ENCODE measurements at places on chromosomes 6 and 20. TPM values are rescaled to one million over a fixed set of nuclear protein-coding genes. Genes with fewer than 3 reads are reported as not detected.

DNA sequence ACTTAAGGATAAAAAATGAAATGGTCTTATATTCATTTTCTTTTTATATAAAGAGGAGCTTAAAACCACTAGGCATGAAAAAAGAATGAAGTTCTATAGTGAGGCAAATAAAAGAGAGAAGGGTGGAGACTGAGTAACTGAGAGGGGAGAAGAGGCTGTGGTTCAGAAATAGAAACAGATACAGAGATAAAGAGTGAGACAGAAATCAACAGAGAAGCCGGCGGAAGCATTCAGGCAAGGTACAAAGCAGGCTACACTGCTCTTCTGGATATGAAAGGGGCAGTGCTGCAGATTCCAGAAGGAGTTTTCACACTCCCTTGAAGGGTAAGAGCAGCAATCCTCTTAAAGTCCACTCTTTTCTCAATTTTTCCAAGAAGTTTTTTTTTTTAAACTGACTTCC is 29.9 kb downstream of the NFATC2 start:
- H3K4me1 ChIP-seq: peaks cover 3% of the 10 kb centered on the region
- no peaks in the 10 kb centered on the region for H3K36me3 ChIP-seq
- no peak for DNase-seq
- H3K4me3 ChIP-seq: no peak overlapping the region

- peaks cover 3% of the 10 kb centered on the region for H3K27me3 ChIP-seq
- no peak overlapping the region for H3K27ac ChIP-seq
- no peak overlapping the region for H3K4me3 ChIP-seq
- H3K36me3 ChIP-seq: no peaks in the 10 kb centered on the region
- DNase-seq: no peak
Observed at GRCh38 chr20:63409834-63410435, 48.8 kb upstream of the CHRNA4 start.

DNA sequence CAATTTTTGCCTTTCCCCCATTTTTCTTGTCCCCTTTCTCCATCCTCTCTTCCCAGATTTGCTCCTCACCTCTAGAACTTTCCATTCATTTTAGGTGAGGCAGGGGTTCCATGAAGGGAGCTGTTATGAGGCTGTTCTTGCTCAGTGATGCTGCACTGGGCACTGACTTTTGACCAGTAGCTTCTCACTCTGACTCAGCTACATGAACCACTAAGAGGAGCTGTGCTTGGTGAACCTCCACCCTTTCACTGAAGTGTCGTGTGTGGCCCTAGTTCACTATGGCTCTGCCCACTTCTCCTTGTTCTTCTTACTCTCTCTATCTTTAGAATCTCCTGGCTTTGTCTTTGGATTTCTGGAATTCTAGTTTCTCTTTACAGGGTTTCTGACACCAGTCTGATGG is 307.1 kb upstream of the RNF24 start:
- H3K27me3 ChIP-seq: peaks cover 12% of the 10 kb centered on the region
- DNase-seq: no peak
- H3K4me3 ChIP-seq: no peak overlapping the region
- no peaks in the 10 kb centered on the region for H3K36me3 ChIP-seq
- peaks cover 7% of the 10 kb centered on the region for H3K4me1 ChIP-seq
- H3K27ac ChIP-seq: no peak overlapping the region

DNA sequence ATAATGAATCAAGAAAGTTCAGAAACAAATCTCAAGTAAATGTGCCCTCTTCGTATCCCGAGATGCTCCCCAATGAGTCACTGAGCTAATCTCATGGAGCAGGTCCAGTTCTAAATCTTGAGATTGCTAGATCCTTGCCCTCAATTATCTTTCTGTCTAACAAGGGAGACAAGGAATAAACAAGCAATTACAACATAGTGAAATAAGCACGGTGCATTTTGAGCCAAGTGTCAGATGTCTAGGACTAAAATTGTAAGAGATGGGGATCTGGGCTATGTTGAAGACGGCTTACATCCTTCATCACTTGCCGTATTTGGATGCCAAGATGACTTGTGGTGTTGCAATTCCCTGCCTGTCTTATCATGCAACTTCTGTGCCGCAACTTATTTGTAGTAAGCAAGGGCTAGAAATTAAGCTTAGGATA is 56.5 kb upstream of the ADGRF1 start:
- H3K36me3 ChIP-seq: no peaks in the 10 kb centered on the region
- peak overlapping the region; percentile 11 for H3K27ac ChIP-seq
- H3K4me1 ChIP-seq: peaks cover 45% of the 10 kb centered on the region
- no peaks in the 10 kb centered on the region for H3K27me3 ChIP-seq

GRCh38 chr6:169991913-169992312 is 240.5 kb downstream of the ERMARD start:
- no peak for DNase-seq
- no peaks in the 10 kb centered on the region for H3K36me3 ChIP-seq
- no peaks in the 10 kb centered on the region for H3K27me3 ChIP-seq
- no peaks in the 10 kb centered on the region for H3K4me1 ChIP-seq
- no peak overlapping the region for H3K27ac ChIP-seq
- no peak overlapping the region for H3K4me3 ChIP-seq

GRCh38 chr6:79628466-79629288 is 2.5 kb upstream of the SH3BGRL2 start:
- peaks cover 4% of the 10 kb centered on the region for H3K4me1 ChIP-seq
- no peaks in the 10 kb centered on the region for H3K36me3 ChIP-seq
- no peak overlapping the region for H3K4me3 ChIP-seq
- no peak overlapping the region for H3K27ac ChIP-seq
- DNase-seq: no peak
- no peaks in the 10 kb centered on the region for H3K27me3 ChIP-seq

- DNase-seq: no peak
- peak overlapping the region; percentile 25 for H3K4me3 ChIP-seq
- H3K4me1 ChIP-seq: peaks cover 36% of the 10 kb centered on the region
- no peaks in the 10 kb centered on the region for H3K27me3 ChIP-seq
- peak overlapping the region; percentile 88 for H3K27ac ChIP-seq
- H3K36me3 ChIP-seq: no peaks in the 10 kb centered on the region
Observed at GRCh38 chr20:5864873-5865587, 85.3 kb downstream of the TRMT6 start.

DNA sequence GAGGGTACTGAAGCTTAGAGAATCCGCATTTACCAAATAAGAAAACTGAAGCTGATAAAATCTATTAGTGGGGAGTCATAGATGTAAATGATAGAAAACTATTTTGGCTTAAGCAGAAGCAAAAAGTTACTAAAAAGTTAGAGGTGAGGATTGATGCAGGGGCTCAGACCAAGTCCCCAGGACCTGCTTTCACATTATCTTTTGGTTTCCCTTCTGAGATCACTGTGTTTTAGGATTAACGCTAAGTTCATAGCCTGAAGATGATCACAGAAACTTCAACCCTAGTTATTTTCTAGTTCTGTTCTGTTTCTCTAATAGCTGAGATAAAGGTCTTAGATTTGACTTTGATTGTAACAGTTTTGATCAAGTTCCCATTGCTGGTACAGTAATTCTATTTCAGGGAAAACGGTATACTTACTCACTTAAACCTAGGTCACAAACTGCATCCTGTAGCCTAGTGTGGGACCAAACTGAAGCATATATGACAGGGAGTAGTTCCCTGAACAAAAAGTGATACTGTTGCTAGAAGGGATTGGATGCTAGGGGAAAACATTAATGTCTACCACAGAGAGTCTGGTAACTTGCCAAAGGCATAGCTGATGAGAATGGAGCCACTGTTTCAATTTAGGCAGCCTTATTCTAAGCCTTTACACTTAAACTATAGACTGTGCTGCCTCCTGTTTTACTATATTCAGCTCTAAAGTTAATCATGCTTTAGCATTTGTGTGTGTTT is 13.1 kb downstream of the CYB5R4 start:
- DNase-seq: no peak
- H3K4me1 ChIP-seq: peaks cover 11% of the 10 kb centered on the region
- H3K36me3 ChIP-seq: no peaks in the 10 kb centered on the region
- no peak overlapping the region for H3K4me3 ChIP-seq

DNA sequence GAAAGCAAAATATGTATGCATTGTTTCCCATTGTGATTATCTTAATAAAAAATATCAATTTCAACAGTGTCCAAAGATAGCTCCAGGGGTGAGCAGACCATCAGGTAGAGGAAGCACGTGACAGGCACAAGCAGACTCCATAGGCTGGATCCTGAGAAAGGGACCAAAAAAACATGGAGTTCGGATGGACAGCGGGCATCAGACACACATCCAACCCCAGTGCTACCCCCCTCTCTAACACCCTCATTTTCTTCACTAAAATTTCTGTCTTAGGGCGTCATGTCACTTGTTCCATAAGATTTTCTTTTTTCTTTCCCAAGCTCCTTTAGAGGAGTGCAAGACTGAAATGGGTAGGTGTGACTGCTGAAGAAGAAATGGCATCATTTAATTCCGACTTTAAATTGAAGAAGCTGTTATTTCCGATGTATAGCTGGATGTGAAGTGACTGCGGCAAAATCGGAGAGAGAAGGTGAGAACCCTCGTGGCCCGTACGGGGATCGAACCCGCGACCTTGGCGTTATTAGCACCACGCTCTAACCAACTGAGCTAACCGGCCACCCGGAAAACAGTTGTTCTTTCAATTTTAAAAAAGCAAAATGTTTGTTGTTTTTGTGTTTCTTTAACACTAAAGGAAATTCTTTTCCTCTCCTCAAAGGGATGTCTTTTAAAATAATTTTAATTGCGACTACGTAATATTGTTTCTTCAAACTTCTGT is 10.3 kb upstream of the PRSS16 start:
- H3K4me3 ChIP-seq: no peak overlapping the region
- peaks cover 16% of the 10 kb centered on the region for H3K4me1 ChIP-seq
- H3K27me3 ChIP-seq: no peaks in the 10 kb centered on the region
- no peak overlapping the region for H3K27ac ChIP-seq
- DNase-seq: peak; percentile 55
- H3K36me3 ChIP-seq: no peaks in the 10 kb centered on the region

The USP49 gene
- polyA plus RNA-seq: 2.3 TPM

All from keratinocyte (primary cell).